ENCODE measurements at places on chromosomes 1 and 21.

DNA sequence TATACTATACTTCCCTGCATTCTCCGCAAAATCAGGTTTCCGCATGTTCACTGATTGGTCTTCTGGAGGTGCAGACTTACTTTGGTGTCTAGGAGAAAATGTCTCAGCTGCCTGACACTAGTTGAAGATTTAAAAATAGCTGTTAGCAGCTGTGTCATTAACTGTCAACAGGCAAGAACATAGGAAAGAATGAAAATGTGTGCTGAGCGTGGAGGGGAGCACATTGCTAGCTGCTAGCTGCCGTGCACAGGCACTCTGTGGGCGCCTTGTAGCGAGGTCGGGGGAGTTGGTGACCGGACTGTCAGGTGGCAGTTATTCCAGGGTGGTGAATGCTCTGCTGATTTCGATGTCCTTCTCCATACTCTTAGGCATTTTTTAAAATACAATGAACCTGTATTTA lies 5.2 kb downstream of the FAAH start:
- DNase-seq: no peak

- DNase-seq: no peak
These were observed 185.0 kb upstream of the PTBP2 start for GRCh38 chr1:96536581-96536980.

DNA sequence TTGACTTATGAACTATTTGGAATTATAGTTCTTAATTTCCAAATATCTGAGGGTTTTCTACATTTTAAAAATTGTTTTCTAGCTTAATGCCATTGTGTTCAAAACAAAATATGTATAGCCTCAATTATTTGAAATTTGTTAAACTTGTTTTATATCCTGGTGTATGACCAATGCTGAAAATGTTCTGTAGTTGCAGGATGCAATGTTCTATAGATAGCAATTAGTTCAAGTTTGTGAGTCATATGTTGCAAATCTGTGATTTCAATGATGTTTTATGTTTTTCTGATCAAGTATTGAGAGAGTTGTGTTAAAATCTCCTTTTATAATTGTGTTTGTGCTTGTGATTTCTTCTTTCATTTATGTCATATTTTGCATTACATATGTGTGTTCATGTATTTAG lies 517.5 kb downstream of the ADGRL2 start:
- DNase-seq: no peak

GRCh38 chr1:58249737-58250586 lies 296.6 kb downstream of the OMA1 start:
- DNase-seq: peak; percentile 6

GRCh38 chr21:31236528-31236927 lies 107.5 kb downstream of the TIAM1 start:
- peak; percentile 44 for DNase-seq

GRCh38 chr1:117616967-117617366 lies 11.1 kb downstream of the TENT5C start:
- DNase-seq: no peak

GRCh38 chr1:81920245-81920740 lies 119.6 kb downstream of the ADGRL2 start:
- DNase-seq: no peak

- DNase-seq: no peak
These were observed 21.5 kb downstream of the NPHP4 start for GRCh38 chr1:5970610-5971273.

DNA sequence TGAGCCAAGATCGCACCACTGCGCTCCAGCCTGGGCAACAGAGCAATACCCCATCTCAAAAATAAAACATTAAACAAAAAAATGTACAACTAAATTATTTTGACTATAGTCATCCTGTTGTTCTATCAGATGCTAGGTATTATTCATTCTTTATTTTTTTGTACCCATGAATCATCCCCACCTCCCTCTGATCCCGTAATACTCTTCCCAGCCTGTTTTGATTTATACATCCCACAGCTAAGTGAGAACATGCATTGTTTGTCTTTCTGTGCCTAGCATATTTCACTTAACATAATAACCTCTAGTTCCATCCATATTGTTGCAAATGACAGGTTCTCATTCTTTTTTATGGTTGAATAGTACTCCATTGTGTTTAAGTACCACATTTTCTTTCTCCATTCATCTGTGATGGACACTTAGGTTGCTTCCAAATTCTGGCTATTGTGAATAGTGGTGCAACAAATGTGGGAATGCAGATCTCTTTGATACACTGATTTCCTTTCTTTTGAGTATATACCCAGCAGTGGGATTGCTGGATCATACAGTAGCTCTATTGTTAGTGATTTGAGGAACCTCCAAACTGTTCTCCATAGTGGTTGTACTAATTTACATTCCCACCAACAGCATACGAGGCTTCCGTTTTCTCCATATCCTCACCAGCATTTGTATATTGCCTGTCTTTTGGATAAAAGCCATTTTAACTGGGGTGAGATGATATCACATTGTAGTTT lies 84.4 kb downstream of the MACF1 start:
- DNase-seq: no peak

DNA sequence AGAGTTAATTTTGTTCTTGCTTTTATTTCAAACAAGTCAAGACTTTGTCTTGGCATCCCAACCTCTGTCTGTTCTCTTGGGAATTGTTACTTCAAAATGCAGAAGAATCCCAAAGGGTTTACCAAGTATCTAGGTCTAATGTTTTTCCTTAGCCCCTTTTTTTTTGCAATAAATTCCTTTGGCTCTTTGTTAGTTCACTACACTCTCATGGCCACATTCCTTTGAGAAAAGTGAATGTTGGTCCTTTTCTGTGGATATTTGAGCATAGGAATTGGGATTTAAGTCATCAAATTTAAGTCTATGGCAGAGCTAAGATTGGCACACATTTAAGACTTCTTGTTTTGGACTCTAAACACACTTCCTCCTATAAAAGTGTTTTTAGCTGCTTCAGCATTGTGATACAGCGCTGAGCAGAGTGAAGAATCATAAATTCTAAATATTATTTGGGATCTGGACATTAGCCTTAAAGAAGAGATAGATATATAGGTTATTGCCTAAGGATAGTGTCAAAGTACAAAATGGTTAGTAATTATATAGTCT lies 1.9 kb downstream of the BTF3L4 start:
- DNase-seq: peak; percentile 27

DNA sequence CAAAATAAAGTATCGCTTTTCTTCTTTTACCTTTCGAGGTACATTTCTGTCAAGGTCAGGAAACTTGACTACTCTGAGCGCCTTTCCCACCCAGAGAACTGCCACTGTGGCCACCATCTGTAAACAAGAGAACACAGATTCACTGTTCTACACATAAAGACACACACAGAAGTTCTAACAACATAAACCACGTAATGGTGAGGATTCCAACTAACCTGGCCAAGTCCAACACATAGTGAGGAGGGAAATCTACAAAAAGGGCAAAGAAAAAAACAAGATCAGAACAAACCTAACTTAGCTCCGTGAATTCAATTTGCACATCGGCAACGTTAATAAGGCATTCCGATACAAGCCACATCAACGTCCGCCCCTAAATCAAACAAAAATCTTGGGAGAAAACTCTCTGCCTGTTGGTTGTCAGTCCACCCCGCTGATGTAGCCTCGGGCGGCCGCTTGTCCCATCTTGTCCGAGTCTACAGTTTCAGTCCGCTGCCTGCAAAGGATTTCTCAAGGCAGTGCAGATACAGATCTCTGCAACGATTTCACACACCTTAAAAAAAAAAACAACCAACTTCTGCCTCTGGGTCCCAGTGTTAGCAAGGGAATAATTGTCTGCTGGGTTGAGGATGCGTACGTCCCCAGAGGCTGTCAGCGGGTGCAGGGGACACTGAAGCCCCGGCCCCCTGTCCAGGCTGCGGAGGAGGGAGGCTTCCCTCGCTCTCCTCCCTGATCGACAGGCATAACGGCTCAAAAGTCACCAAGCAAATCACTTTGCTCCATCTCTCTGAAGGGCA lies 1.0 kb downstream of the SLC35D1 start:
- peak; percentile 32 for DNase-seq

DNA sequence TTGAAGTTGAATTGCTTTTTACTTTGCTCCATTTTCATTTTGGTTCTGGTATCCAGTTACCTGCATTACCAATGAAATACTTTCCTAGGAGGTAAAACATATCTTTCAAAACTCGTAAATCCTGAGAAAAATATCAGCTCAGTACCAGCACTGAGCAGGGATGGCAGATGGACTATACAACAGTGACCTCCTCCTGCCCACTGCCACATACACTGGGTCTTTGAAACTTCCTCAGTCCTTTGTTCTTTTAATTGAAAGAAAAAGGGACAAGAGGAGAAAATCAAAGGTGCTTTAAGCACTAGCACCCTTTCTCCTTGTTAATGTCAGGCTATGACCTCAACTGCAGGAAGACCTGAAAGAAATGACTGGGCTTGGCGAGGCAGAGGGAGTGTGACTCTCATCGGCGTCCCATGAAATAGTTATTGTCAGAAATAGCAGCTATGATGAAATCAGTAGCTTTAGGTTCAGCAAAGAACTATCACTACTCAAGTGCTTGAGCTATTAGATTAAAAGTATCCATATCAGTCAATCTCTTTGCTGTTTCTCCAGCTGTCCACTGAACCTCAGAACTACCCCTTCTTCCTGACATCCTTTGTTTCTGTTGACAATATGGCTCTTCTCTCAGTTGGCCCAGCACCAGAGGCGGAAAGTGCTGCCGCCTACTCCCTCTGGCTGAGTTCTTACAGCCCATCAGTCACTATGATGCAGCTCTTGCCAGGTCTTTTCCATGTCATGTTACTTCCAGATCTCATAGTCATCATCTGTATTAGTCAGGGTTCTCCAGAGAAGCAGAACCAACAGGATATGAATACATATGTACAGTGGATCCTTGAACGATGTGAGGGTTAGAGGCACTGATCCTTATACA lies 207.0 kb upstream of the MAP1LC3C start:
- no peak for DNase-seq

DNA sequence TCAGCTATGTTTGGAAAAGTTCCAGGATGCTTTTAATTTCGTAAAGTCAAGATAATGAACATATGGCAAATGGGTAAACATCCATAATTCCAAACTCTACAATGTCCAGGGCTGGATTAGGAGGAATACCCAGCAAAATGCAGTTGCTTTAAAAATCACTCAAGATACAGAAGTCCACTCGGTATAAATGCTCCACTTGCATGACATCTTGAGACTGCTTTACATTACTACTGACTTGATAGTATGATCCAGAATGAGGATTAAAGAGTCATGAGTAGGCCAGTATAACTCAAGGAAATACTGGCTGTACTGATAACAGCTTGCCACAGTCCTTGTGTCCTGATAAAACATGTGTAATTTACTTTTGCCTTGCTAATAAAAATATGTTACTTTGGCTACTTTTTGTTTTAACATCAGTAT lies 58.3 kb upstream of the ANGPTL3 start:
- no peak for DNase-seq

- DNase-seq: no peak
These were observed 283.4 kb downstream of the PTPRU start for GRCh38 chr1:29519788-29520110.

GRCh38 chr21:43611598-43612369 lies 47.5 kb downstream of the HSF2BP start:
- DNase-seq: peak; percentile 62

DNA sequence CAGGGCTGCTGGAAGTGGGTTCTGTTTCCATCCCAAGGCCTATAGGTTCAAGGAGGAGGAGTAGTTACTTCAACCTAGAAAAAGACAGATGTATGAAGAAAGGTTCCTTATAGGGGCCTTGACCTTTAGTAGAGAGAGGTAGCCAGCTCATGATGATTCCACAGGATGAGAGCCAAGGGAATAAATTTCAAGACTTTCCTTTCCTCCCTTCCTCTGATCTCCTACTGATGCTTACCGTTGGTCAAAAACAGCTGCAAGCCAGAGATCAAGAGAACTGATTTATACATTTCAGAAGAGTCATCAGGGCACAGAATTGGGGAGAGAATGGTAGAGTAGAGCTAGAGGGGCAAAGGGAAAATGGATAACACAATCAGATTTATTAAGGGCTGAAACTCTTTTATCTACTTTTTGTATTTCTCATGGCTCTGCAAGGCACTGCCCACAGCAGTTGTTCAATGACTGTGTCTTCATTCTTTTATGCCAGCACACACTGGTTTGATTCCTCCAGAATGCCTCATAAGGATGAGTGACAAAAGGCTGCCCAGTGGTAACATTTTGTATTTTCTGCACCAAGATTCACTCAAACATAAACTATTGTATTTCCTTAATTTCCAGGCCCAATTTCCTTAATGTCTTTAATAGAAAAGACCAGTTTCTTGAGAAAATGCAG lies 37.4 kb downstream of the AK5 start:
- no peak for DNase-seq

- DNase-seq: no peak
These were observed 42.4 kb downstream of the AKNAD1 start for GRCh38 chr1:108814343-108815125.

DNA sequence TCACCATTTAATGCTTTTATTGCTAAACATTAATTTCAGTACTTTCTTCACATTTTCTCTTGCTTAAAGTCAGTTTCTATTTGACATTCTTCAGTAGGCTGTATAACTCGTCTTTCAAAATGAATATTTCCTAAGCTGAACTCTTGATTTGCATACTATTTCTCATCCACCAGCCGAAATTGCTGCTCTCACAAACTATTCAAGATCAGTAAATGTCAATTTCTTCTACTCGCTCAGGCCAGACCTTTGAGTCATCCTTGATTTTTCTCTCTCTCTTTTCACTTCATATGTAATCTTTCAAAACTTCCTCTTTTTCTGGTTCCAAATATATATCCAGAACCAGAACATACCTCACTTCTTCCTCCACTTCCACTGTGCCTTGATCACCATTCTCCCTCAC lies 990.0 kb downstream of the KCNT2 start:
- no peak for DNase-seq

GRCh38 chr1:86155807-86156565 lies 586 bp downstream of the COL24A1 start:
- no peak for DNase-seq

GRCh38 chr1:178485541-178485981 lies 11.2 kb downstream of the CLEC20A start:
- no peak for DNase-seq

DNA sequence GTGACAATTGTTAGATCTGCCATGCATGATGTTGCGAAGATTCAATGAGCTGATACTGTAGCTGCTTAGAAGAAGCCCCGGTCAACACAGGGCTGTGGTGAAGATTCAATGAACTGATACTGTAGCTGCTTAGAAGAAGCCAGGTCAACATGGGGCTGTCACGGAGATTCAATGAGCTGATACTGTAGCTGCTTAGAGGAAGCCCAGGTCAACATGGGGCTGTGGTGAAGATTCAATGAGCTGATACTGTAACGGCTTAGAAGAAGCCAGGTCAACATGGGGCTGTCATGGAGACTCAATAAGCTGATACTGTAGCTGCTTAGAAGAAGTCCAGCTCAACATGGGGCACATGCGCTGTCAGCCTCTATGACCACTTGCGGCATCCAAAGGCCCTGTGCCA lies 18.8 kb upstream of the BACE2 start:
- DNase-seq: no peak

GRCh38 chr1:15351310-15351709 lies 58.4 kb upstream of the EFHD2 start:
- no peak for DNase-seq
